CD4-positive, alpha-beta T cell treated with Interleukin-4 for 4 hours (primary cell): ENCODE measurements at places on chromosomes 5 and 9.

DNA sequence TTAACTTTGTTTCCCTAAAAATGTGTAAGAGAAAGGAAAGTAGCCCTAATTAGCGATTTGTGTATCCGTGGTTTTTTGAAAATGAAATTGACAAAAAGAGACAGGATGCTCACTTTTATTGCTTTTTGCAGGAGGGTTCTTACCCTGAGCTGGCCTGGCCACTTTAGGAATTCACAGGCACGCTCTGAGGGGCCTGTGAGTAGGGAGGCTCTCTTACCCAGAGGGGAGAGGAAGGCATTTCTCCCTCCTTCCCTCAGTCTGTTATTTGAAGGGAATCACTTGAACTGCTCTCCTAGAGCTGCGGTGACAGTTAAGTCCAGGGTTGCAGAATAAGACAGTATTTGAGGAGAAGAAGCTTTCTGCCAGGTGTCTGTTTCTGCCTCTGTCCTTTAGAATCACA is 16.7 kb downstream of the PIK3R1 start:
- no peak for DNase-seq

- DNase-seq = no peak
Measured at GRCh38 chr9:8208465-8208864, 408.9 kb upstream of the DMAC1 start.

DNA sequence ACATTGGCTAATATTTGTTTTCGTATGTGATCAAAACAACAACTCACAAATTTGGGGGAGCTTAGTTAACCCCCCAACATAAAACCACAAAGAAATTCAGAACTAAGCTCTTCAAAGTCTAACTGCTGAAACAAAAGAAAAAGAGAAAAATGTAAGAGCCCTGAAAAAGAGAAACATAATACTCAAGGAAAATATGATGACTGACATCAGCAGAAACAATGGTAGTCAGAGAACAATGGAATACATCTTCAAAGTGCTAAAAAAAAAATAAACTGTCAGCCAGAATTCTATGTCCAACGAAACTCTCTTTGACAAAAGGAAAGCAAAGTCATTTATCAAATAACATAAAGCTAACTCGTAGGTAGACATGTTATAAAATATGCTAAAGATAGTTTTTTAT is 566.3 kb upstream of the GRAMD2B start:
- no peak for DNase-seq

DNA sequence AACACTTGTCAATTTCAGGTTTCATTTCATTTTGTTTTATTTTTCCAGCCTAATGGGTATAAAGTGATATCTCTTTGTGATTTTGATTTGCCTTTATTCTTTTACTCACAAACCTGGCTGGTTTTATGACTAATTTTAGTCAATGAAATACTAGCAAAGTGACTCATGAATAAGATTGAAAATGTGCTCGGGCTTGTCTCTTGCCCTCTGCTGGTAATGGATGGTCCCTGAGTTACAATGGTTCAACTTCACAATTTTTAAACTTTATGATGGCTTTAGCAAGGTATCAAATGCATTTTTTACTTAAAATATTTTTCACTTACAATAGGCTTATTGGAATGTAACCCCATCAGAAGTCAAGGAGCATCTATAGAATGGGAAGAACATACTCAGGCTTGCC is 431.4 kb upstream of the CCNG1 start:
- DNase-seq = no peak

DNA sequence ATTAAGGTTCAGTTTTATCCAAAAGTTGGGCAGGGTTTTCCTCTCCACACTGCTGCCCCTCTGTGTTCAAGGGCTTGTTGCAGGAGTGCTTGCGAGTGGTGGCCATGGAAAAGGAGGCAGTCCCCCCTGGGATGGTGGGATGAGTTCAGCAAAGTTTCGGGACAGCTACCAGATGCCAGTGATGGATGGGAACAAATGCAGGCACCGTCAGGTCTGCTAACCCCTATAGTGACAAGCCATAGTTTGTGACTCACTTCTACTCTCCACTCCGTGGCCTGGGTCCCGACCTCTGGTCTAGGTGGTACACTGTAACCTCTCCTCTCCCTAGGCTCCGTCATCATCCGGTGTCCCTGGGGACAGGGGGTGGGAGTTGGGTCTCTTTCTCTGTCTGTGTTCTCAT is 3.8 kb upstream of the RNF14 start:
- no peak for DNase-seq

GRCh38 chr9:114902786-114903524 is 27.4 kb downstream of the TNFSF8 start:
- DNase-seq = peak; percentile 80
